ENCODE measurements at places on chromosomes 13 and 19.

DNA sequence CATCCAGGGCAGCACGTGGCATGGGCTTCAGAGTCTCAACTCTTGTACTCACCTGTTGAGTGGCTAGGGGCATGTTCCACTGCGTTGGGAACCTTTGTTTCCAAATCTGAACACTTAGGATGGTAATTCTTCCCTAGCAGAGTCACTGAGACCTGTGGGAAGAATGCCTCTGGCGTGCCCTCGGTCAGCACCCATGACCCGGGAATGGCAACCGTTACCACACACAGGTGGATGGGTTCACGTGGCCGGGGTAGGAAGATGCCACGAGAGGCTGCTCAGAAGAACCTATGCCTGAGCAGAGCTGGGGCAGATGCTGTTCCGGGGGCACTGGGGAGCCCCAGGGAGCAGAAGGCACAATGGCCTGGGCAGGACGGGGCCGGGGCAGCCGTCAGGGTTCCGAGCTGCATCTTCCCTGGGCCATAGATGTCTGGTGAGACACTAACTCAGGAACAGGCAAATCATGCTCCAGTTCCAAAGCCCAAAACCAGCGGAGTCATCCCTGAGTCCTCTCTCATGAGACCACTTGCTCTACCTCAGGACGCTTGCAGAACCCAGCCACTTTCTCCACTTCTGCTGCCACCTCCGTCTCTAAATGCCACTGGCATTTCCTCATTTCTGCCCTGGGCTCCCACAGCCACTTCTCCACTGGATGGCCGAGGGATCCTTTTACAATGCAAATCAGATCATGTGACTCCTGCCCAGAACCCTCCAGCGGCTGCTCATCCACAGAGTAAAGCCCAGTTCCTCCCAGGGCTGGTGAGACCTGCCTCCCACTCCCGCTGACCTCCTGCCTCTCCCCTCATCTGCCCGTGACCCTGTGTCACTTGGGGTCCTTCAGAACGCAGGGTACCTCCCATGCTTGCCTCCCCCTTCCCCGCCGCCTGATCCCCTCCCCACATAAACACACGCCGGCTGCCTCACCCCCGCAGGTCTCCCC is 36.7 kb downstream of the FAM124A start:
- no peak for DNase-seq

DNA sequence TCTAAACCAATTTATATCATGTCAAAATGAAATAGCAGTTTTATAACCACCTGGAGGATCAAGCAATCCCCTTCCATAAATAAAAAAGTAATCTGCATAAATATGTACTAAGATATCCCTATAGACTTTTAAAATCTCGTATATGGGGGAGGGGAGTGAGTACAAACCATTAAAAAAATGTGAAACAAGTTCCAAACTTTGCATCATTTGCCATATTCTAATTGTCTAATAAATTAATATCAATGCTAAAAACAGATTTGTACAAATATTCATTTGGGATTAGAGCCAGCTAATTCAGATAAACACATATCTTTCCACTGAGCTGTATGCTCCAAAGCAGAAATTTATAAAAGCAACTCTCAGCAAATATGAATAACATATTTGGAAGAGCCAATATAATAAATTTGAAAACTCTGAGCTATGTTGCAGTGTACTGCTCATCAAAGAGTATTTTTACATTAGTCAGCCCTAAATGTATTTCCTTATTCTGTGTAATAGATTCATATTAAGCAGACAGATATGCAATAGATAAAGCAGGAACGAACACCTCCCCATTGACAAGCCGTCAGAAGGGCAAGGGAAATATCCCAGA is 970.2 kb downstream of the EFNB2 start:
- DNase-seq, result no peak

GRCh38 chr19:4319067-4319718 is 14.8 kb downstream of the FSD1 start:
- no peak for DNase-seq

- no peak for DNase-seq
These were observed 172.6 kb upstream of the ATXN8OS start for GRCh38 chr13:69935043-69935442.

GRCh38 chr19:41870401-41870873 is 6.6 kb upstream of the CD79A start:
- no peak for DNase-seq

DNA sequence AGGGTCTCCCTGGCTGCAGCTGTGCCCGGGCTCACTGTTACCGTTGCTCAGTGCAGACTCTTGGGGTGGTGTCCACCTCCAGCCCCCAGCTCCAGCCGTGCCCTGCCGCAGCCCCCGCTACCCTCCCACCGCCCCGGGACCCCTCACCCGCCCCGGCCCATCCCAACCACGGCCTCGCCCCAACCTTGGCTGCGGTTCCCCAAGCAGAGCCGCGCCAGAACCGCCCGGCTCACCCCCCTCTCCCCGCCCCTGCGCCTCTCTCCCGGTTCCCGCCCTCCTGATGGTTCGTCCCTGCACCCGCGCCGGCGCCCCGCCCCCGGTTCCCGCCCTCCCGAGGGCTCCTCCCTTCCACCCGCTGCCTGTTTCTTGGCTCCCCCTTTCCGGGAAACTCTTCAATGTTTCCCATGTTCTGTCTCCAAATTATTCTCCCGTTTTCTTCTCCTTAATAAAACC is 40.3 kb downstream of the ANKRD10 start:
- peak; percentile 94 for DNase-seq

DNA sequence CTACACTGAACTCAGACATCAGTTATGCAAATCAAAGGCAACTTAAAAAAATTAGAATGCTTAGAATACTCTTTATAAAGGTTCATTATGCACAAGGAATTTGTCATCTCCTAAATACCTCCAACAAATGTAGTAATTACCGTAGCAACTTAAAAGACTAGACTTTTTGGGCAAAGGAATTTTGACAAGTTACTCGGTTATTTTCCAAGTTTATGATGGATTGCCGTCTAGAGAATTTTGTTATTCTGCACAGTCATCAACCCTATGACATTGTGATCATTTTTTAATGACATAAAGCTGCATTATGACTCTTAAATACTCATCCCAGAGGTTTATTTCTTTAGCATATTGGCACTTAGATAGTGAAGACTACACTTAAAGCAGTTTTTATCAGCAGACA is 71.9 kb downstream of the TRPC4 start:
- no peak for DNase-seq

DNA sequence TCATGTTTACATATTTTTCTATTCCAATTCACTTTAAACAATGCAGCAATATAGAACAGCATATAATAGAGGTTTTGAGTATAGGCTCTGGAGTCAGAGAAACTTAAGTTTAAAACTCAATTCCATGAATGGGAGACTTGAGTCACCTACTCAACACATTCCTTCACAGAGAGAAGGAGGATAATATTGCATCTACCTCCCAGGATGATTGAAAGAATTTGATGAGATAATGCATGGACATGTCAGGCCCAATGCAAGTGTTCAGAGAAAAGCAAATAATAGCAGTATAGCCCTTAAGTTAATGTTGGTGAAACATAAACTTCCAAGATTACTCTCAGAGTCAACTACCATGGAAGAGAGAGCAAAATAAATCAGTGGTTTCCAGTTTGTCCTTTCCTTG is 170.2 kb downstream of the DCLK1 start:
- DNase-seq, result no peak

DNA sequence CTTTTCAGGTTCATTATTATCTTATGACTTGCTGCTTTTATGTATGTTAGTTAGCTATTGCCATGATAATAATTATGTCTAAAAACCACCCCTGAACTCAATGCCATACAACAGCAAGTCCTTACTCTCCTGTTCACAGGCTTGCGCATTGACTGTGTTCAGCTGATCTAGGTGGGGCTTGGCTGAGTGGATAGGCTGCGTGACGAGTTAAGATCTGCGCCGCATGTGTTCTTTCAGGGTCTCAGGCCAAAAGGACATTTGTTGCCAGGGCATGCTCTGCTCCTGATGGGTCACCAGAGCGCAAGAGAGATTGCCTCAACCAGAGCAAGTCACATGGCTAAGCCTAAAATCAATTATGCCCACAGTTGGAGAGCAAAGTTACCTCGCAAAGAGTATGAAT is 859 bp downstream of the ZNF568 start:
- no peak for DNase-seq

All from NCI-H774 (cell line).